ENCODE measurements at places on chromosomes 12 and 14. TPM values are rescaled to one million over a fixed set of nuclear protein-coding genes. Genes with fewer than 3 reads are reported as not detected.

DNA sequence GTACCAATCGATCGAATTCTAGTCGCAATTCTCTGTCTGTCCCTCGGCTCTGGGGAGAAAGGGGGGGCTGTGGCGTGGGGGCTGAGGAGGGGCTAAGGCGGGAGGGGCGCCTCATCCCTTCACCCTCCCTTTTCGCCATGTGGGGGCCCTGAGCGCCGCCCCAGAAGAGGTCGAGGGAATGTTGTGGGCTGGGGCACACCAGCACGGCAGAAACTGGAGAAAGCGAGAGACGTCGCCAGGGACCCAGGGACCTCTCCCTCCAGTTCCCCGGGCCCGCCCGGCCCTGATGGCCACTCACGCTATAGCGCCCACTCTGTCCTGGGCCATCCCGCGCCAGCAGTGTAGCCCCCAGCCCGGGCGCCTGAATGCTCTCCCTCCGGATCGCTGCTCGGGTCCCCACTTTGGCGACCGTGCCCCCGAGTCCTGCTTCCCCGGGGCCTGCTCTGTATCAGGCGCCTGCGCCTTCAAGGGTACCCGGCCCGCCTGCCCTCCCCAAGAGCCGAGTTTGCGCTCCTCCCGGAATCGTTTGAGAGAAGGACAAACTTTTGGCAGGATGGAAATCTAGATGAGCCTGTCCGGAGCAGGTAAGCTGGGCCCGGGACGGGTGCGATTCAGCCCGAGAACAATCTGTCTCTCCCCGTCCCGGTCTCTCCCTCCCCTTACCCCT is 62.6 kb downstream of the SMUG1 start:
- no peaks in the 10 kb centered on the region for H3K36me3 ChIP-seq
- no peaks in the 10 kb centered on the region for H3K27me3 ChIP-seq
- peak overlapping the region; percentile 46 for H3K27ac ChIP-seq
- H3K4me1 ChIP-seq: peaks cover 6% of the 10 kb centered on the region
- H3K4me3 ChIP-seq: peak overlapping the region; percentile 50

CCND2 gene
- total RNA-seq: 1.5 TPM

A2M gene
- total RNA-seq: 2.1 TPM

CLEC14A gene
- total RNA-seq: 0.10 TPM
